Omental fat pad (tissue), 4 donors: ENCODE measurements at places on chromosomes 6 and 20. TPM values are rescaled to one million over a fixed set of nuclear protein-coding genes. Genes with fewer than 3 reads are reported as not detected.

The DNAH8 gene
- not detected for total RNA-seq

The ADGRF1 gene
- not detected for total RNA-seq

The TGM3 gene
- total RNA-seq, result not detected

The SOX18 gene
- 7.4 TPM for total RNA-seq

The TAGAP gene
- total RNA-seq, result 5.7 TPM

The IP6K3 gene
- total RNA-seq, result 0.19 TPM

The CDH4 gene
- under 0.01 TPM for total RNA-seq

The PCMTD2 gene
- 31.7 TPM for total RNA-seq

The ABHD16B gene
- total RNA-seq, result not detected

The SEMG1 gene
- not detected for total RNA-seq

The GGTLC1 gene
- total RNA-seq, result not detected

The RNF114 gene
- total RNA-seq, result 133 TPM

DNA sequence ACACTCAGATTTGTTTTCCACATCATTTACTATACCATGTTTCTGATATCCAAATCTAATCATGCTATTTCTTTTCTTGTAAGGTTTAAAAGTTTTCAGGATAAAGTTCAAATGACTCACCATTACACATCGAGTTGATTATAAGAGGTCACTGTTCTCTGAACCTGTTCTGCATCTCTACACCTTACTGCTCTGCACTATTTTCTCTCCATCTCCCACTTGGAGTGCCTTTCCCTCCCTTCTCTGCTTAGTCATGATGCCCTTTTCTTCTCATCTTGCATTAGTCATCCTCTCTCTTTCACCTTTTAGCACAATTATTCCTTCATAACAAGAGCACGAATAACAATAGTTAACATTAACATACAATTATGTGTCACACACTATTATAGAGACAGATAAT lies 37.5 kb upstream of the FUT9 start:
- DNase-seq, result no peak

GRCh38 chr6:36127462-36128016 lies 2.8 kb upstream of the MAPK13 start:
- peak; percentile 44 for DNase-seq

DNA sequence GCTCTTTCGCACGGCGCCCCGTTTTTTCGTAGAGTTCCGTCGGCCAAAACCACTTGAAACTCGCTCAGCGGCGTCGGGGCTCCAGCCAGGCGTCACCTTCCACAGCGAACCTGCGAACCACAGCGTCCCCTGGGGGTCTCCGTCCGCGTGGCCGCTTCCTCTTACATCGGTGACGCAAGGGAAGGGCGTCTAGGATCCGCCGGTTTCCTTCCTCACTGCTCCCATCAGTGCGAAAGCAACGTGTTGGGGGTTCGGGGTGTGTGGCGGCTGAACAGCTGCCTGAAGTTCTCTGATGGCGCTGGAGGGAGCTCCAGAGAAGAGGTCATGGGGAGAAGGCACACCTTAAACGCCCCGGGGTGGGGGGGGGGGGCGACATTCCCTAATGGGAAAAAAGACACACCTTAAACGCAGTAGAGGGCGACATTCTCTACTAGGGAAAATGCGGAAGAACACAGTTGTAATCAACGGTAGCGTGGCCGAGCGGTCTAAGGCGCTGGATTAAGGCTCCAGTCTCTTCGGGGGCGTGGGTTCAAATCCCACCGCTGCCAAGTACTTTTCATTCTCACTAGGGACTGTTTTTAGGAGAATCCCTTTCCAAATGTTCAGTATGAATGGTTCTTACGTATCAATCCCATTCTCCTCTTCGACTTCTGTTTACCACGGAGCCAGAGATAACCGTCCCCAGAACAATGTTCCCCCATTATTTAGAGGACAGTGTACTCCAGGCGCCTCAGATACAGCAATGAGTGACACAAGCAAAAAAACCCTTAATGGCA lies 16.4 kb downstream of the ZNF311 start:
- no peak for DNase-seq

- no peak for DNase-seq
These were observed 5.5 kb downstream of the HLA-DPB1 start for GRCh38 chr6:33081098-33081824.

GRCh38 chr6:101396548-101397173 lies 3.2 kb downstream of the GRIK2 start:
- DNase-seq, result peak; percentile 47

DNA sequence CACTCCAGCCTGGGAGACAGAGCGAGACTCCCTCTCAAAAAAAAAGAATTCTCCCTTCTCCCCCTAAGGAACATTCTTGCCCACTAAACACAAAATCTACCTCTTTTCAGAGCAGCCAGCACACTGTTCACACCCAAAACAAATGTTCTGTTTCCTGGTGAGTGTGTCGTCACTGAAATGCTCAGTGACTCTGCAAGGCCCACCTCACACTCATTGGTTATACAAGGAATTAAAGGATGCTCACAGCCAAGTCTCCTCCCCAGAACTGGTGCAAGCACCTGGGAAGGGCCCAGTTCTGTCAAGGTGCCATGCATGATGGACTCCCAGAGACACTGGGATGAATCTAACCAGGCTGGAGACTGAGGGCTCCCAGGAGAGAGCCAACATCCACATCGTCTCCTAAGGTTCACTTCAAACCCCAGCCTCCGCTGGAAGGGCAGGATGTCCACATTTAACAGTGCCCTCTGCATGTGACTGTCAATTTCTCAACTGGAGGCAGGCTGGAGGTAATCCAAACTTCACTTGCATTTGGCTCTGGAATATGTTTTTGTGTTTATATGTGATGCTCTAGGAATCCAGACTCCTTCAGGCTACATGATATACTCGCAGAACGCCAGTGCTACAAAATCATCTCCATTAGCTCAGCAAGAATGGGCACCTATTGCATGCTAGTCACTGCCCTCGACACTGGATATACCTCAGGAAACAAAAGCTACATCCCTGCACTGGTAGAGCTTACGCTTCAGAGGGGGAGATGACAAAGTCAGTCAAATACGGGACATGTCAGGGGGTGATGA lies 7.1 kb downstream of the RRBP1 start:
- no peak for DNase-seq

- DNase-seq, result no peak
These were observed 90.9 kb downstream of the DTD1 start for GRCh38 chr20:18678549-18679419.

GRCh38 chr6:150354754-150355571 lies 13.8 kb upstream of the IYD start:
- DNase-seq, result no peak

DNA sequence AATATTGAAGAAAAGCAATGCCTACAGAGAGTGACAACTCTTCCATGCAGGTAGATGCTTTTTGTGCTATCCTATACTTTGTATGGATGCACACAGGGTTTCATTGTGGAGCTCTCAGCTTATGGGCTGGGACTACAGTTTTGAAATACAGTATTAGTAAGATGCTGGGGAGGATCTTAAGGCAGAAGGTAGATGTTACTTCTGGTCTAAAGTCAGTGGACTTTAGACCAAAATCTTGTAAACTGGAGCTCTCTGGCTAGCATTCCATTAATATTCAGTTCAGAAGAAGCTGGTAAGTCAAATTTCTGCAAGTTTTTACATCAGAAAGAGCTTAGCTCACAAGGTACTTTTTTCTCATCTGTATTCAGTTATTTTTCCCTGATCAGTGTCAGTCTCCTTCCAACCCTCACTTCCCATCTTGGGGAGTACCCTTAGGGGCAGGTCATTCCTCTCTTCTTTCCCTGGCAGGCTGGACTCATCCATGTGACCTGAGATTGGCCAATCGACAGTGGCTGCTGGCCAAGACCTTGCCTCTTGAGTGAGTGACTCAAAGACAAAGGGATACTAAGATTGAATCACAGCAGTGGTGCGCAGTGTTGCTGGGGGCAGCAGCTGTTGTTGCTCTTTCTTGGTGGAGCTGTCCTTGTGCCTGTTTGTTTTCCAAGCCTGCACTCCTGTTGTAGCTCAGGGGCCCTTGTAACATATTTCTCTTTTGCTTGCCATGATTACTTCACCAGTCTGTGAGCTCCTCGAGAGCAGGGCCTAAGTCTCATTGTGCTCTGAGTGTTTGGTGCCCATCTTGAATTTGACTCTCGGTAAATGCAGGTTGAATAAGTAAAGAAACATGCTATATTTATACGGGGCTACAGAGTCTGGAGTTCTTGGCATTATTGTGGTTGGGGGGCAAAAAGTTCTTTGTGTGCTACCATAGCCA lies 2.8 kb upstream of the PHF20 start:
- peak; percentile 100 for DNase-seq

DNA sequence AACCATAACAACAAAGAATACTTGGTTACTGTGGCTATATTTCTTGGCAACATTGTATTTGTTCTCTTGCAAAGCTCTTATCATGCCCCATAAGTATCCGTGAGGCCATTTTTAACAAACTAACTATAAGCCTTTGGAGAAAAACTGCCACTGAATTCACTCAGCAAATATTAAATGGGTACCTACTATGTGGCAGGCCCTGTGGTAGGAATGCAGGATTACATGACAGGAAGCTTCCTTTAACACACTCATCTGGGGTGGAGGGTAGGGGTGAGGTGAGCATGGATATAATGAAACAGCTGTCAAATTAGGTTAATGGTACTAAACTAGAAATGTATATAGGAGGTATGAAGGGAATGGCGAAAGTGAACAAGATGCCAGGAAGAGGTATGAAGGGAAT lies 504.8 kb downstream of the MEI4 start:
- no peak for DNase-seq

- no peak for DNase-seq
These were observed 65.3 kb downstream of the CTNNBL1 start for GRCh38 chr20:37759052-37759553.

GRCh38 chr6:45872827-45873365 lies 142.8 kb downstream of the CLIC5 start:
- DNase-seq, result no peak

DNA sequence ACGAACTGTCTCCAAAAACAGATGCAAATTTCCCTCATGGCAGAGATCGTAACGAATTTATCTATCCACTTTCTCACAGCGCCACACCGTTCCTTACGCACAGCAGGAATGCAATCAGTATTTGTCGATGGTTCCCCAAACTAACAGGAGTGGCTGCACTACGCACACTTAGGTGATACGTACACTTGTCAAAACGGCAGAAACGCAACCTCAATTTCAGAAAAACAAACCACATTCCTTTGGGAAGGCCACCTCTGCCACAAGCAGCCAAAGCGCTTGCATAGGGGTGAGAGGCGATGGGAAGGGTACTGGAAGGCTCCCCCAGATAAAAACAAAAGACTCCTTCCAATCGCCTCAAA lies 638 bp downstream of the MDN1 start:
- DNase-seq, result no peak

- DNase-seq, result no peak
These were observed 25.4 kb downstream of the PTGIS start for GRCh38 chr20:49542514-49542991.

DNA sequence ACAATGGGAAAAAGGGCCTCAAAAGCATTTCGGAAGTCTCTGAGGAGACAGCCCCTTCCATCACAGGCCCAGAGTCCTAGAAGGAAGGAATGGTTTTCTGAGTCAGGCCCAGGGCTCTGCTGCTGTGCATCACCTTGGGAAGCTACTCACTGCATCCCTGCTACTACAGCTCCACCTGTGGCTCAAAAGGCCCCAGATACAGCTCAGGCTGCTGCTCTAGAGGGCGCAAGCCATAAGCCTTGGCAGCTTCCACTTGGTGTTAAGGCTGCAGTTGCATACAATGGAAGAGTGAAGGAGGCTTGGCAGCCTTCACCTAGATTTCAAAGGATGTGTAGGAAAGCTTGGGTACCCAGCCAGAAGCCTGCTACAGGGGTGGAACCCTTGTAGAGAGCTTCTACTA lies 54.8 kb downstream of the MEI4 start:
- no peak for DNase-seq
